Naive B cell (primary cell): ENCODE measurements at places on chromosomes 2 and 18. TPM values are rescaled to one million over a fixed set of nuclear protein-coding genes. Genes with fewer than 3 reads are reported as not detected.

Gene FBXO41
- polyA plus RNA-seq: 1.1 TPM

Gene TMEFF2
- not detected for polyA plus RNA-seq

Gene ADAM17
- 13.3 TPM for polyA plus RNA-seq

Gene SLC40A1
- polyA plus RNA-seq: 4.6 TPM

Gene UBR3
- polyA plus RNA-seq: 7.3 TPM

Gene RUFY4
- polyA plus RNA-seq: not detected

Gene ICOS
- 0.18 TPM for polyA plus RNA-seq

Gene DOK1
- polyA plus RNA-seq: 31.7 TPM

Gene ELOA2
- polyA plus RNA-seq: not detected

Gene SPP2
- polyA plus RNA-seq: not detected

Gene MBD5
- polyA plus RNA-seq: 16.1 TPM

Gene IL1R1
- not detected for polyA plus RNA-seq

Gene IGFBP5
- polyA plus RNA-seq: not detected

Gene XPO1
- polyA plus RNA-seq: 32.3 TPM

Gene EPAS1
- polyA plus RNA-seq: not detected

Gene FBLN7
- 0.23 TPM for polyA plus RNA-seq

Gene GREB1L
- 0.25 TPM for polyA plus RNA-seq

Gene CNTNAP5
- not detected for polyA plus RNA-seq

Gene HOXD11
- polyA plus RNA-seq: not detected

Gene STARD6
- polyA plus RNA-seq: not detected
